Esophagus squamous epithelium (tissue), 5 donors: ENCODE measurements at places on chromosomes 5 and 9. TPM values are rescaled to one million over a fixed set of nuclear protein-coding genes. Genes with fewer than 3 reads are reported as not detected.

- H3K4me3 ChIP-seq: no peak overlapping the region
- no peak for DNase-seq
- no peaks in the 10 kb centered on the region for H3K4me1 ChIP-seq
Measured at GRCh38 chr5:172827841-172828240, 6.2 kb upstream of the ERGIC1 start.

DNA sequence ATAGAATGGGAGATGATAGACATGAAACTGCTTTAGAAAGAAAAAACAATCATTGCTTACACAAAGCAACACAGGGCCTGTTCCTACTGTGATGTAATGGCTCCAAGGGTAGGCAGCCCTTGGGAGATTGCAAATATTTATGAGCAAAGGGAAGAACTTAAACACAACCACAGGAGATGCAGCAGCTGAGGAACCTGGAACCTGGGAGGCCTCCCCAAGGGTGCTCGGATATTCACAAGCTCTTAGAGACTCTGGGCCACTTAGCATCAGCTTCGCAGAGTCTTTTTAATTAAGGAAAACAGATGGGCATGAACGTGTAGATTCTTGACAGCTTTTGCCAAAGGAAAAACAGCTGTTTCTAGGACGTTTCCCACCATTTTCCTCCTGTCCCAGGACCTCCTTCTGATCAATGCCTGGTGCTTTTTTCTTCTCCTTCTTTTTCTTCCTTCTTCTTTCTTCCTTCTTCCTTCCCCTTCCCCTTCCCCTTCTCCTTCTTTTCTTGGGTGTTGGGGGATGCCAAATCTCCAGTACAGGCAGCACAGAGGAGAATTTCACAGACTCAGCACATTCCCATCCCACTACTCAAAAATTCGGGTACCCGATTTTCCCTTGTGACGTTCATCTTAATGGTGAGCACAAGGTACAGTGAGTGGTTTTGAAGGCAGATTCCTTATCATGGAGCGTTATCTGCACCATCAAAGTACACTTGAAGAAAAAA, 28.1 kb upstream of the TCF7 start:
- peaks cover 13% of the 10 kb centered on the region for H3K27me3 ChIP-seq
- H3K27ac ChIP-seq: no peak overlapping the region
- no peaks in the 10 kb centered on the region for H3K36me3 ChIP-seq
- H3K4me3 ChIP-seq: no peak overlapping the region

DNA sequence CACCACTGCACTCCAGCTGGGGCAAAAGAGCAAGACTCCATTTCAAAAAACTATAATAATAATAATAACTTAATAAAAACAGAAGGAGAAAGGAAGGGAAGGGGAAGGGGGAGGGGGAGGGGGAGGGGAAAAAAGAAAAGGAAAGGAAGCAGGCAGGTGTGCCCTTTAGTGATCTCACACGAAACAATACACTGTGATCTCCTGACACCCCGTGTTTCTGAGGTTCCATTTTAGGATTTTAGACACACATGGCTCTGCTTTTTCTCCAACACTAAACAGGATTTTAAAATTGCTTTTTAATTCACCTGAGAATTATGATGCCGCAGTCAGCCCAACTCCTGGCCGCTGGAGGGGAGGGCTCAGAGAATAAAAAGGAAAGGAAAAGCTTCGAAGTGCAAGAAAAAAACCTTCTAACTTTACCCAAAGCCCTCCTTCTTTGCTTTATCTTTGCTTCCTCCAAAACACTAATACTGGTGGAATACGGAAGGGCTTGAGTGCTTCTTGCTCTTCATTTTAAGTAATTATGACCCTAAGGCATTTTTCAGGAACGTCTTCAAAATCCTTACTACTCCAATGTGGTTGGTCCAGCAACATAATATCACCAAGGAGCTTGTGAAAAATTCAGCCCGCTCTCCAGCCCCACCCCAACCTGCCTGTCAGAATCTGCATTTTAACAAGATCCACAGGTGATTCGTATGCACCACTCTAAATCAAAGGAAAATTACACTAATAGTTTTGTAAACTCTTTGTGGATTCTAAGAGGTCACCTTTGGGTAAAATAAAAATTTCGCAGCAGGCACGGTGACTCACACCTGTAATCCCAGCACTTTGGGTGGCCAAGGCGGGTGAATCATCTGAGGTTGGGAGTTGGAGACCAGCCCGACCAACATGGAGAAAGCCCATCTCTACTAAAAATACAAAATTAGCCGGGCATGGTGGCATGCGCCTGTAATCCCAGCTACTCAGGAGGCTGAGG, 66.0 kb downstream of the MYO10 start:
- H3K4me1 ChIP-seq: peaks cover 12% of the 10 kb centered on the region
- no peak overlapping the region for H3K4me3 ChIP-seq
- DNase-seq: no peak
- peak overlapping the region; percentile 60 for H3K27ac ChIP-seq
- no peaks in the 10 kb centered on the region for H3K36me3 ChIP-seq
- no peaks in the 10 kb centered on the region for H3K27me3 ChIP-seq

ZNF474 gene
- not detected for total RNA-seq

DOCK2 gene
- total RNA-seq: 14.5 TPM

- no peaks in the 10 kb centered on the region for H3K4me1 ChIP-seq
- no peak overlapping the region for H3K27ac ChIP-seq
- H3K27me3 ChIP-seq: no peaks in the 10 kb centered on the region
Measured at GRCh38 chr5:7856855-7857254, 5.9 kb upstream of the CFAP90 start.

WDR31 gene
- total RNA-seq: 1.7 TPM

DNA sequence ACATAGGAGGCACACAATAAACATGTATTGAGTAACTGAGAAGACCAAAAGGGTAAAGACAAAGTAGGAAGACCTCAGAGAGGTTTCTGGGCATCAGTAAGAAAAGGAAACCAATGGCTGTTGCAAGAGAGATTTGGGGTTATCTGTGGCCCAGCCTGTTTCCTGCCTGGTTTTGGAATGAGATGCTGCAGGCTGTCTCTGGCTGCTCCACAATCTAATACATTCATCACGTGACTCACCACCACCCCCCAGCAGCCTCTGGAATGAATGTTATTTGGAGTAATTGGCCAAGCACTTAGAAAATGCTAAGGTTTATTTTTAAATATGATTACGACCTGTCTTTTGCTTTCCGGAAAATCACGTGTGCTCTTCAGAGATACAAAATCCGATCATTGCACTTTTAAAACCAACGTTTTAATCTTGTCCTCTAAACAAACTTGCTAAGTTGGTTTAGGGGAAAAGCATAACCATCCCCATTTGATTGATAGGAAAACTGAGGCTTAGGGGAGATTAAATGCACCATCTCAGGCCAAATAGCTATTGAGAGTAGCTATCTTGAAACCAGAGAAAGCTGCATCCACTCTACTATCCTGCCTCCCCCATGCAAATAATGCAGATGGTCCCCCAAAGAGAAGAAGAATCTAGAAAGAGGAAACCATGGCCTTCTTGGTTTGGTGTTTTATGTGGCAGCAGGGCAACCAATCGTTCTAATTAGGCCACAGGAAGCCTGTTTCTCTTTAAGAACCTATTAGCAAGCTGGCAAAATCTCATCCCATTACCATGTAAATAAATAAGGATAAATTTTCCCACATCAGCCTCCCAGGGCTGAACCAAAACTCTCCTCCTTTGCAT, 151.8 kb upstream of the ADRA1B start:
- no peak overlapping the region for H3K4me3 ChIP-seq
- no peak overlapping the region for H3K27ac ChIP-seq
- DNase-seq: no peak
- no peaks in the 10 kb centered on the region for H3K27me3 ChIP-seq

GRCh38 chr9:88481933-88482332, 53.0 kb upstream of the NXNL2 start:
- H3K36me3 ChIP-seq: no peaks in the 10 kb centered on the region
- DNase-seq: no peak
- H3K4me1 ChIP-seq: no peaks in the 10 kb centered on the region
- no peaks in the 10 kb centered on the region for H3K27me3 ChIP-seq
- no peak overlapping the region for H3K4me3 ChIP-seq
- H3K27ac ChIP-seq: no peak overlapping the region

GRCh38 chr9:137449081-137449844, 8.1 kb upstream of the ENTPD8 start:
- peaks cover 3% of the 10 kb centered on the region for H3K27me3 ChIP-seq
- peaks cover 5% of the 10 kb centered on the region for H3K36me3 ChIP-seq
- peaks cover 17% of the 10 kb centered on the region for H3K4me1 ChIP-seq
- no peak overlapping the region for H3K4me3 ChIP-seq
- H3K27ac ChIP-seq: no peak overlapping the region

GRCh38 chr5:59819806-59820205, 73.7 kb downstream of the PDE4D start:
- no peak overlapping the region for H3K27ac ChIP-seq
- H3K36me3 ChIP-seq: no peaks in the 10 kb centered on the region
- no peak for DNase-seq

DNA sequence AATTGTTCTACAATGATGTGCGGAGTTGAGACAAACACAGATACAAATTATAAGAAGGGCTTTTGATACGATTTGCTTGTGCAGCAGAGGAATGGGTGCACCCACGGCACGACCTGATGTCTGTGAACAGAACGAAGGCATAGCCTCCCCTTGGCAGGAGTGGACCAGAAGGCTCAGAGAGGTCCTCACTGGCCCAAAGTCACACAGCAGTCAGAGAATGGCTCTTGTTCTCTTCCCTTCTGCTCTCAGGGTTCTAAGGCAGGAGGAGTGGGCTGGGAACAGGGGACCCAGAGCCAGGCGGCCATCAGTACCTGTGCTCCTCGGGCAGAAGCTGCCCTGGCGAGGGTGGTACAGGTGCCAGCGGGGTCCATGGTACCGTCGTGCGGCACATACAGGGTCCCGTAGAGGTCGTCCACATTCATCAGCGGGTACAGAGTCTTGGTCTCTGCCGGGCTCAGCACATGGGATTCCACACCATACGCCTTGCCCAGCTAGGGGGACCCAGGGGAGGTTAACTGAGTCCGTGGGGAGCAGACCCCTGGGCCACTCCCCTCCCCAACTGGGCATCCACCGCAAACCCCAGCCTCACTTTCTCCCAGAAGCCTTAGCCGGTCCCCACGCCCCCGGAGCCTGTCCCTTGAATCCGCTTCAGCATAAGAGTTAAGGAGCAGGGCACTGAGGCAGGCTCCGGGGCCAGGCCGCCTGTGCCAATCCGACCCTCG, 7.0 kb downstream of the SARDH start:
- no peak overlapping the region for H3K27ac ChIP-seq
- no peaks in the 10 kb centered on the region for H3K27me3 ChIP-seq
- no peak for DNase-seq
- no peaks in the 10 kb centered on the region for H3K4me1 ChIP-seq
- H3K4me3 ChIP-seq: no peak overlapping the region

DNA sequence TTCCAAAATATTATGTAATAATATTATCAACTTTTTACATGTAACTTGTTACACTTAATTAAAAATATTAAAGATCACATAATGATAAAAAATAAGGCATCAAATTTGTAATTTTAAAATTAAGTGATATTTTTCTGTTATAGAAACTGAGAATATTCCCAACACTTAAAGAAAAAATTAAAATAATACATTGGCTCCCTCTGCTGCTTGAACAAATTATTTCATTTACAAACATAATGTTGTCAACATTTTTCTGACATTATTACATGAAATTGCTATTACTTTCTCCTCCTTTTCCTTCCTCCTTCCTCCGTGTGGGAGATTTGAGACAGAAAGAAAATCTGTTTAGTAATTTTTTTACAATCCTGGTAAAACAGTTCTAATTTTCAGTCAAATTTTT, 42.3 kb downstream of the RNF180 start:
- no peak for DNase-seq
- no peaks in the 10 kb centered on the region for H3K4me1 ChIP-seq
- H3K27me3 ChIP-seq: no peaks in the 10 kb centered on the region
- no peak overlapping the region for H3K27ac ChIP-seq
- no peak overlapping the region for H3K4me3 ChIP-seq

DNA sequence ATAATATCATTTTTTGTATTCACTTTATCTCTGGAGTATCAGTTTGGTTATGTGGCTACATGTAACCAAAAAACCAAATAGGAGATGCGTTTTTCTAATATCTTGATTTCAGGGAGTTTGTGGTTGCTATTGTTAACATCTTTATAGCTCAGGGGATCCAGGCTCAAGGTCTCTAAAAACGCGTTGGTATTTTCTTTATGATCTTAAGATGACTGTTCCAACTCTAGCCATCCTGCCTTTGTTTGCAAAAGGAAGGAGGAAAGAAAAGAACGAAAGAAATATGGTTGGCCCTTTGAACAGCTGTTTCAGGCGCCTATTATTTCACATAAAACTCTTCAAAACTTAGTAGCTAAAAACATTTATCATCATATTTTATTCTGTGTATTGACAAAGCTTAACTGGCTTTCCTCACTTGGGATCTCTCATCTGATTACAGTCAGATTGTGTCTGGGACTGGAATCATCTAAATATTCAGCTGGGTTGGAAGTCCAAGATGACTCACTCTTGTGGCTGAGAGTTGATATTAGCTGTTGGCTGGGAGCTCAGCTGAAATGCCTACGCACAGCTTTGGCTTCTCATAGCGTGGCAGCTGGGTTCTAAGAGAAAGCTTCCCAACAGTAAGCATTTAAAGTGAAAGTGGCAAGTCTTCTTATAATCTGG, 60.1 kb downstream of the FAM174A start:
- no peak overlapping the region for H3K4me3 ChIP-seq
- no peak for DNase-seq
- H3K36me3 ChIP-seq: no peaks in the 10 kb centered on the region
- no peaks in the 10 kb centered on the region for H3K4me1 ChIP-seq
- H3K27ac ChIP-seq: no peak overlapping the region

DNA sequence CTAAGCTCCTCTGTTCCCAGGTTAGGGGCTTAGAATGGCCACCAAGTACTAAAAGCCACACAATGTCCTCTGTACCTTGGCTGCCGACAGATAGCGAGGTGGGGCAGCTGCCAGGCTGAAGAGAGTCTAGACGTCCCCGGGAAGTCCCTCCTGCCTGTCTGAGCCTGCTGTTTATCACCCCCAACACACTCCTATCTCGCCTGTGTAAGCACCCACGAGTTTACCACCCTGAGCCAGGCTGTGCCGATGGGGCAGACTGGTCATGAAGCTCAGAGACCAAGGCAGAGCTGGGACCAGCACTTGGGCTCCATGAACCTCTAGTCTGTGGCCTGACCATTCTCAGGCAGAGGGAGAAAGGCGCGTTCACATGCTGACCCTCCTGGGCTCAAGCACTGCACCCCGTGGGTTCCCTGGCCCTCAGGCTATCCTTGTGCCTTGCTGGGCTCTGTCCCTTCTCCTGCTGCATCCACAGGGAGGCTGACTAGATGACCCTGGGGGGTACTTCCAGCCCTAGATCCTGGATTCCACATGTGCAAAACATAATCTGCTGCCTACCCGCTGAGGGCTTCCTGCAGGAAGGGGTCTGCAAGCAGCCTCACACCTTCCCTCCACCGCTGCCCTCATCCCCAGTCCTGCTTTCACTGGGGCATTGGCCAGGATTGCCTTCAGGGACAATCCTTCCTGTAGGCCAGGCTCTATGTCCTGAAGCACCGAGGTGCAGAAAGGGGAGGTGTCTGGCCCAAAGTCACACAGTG, 18.6 kb upstream of the SLC25A51 start:
- no peaks in the 10 kb centered on the region for H3K36me3 ChIP-seq
- no peak overlapping the region for H3K4me3 ChIP-seq
- no peak for DNase-seq

CDKN2AIPNL gene
- 12.4 TPM for total RNA-seq

- no peaks in the 10 kb centered on the region for H3K36me3 ChIP-seq
- no peaks in the 10 kb centered on the region for H3K4me1 ChIP-seq
- no peaks in the 10 kb centered on the region for H3K27me3 ChIP-seq
- no peak overlapping the region for H3K27ac ChIP-seq
- H3K4me3 ChIP-seq: no peak overlapping the region
Measured at GRCh38 chr9:138120072-138120471, 242.5 kb downstream of the CACNA1B start.

PCDHA1 gene
- not detected for total RNA-seq
